Stimulated activated CD8-positive, alpha-beta memory T cell treated with anti-CD3 and anti-CD28 coated beads, Interleukin-12 subunit alpha, Interleukin-12 subunit beta, amount 100 ng/mL, for 1 hour (primary cell): ENCODE measurements at places on chromosomes 6 and 20.

- no peak for DNase-seq
Observed at GRCh38 chr20:51258582-51259165, 235.8 kb upstream of the KCNG1 start.

DNA sequence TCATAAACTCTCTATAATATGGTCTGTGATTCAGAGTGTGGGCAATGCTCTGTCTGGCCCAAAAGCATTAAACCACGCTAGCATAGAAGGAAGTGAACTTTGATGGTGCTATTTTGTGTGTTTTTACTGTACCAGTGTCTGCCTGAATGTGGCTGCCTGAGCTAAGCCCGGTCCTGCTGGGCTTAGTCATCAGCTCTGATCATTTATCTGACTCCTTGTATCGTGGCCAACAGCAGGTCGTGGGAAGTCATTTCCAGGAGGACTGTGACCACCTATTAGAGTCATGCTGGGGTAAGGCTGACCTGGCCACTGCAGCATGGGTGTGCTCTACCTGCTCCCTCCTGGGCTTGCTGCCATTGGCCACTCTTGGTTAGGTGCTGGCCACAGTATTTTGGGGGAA lies 239.1 kb upstream of the CEP162 start:
- no peak for DNase-seq

DNA sequence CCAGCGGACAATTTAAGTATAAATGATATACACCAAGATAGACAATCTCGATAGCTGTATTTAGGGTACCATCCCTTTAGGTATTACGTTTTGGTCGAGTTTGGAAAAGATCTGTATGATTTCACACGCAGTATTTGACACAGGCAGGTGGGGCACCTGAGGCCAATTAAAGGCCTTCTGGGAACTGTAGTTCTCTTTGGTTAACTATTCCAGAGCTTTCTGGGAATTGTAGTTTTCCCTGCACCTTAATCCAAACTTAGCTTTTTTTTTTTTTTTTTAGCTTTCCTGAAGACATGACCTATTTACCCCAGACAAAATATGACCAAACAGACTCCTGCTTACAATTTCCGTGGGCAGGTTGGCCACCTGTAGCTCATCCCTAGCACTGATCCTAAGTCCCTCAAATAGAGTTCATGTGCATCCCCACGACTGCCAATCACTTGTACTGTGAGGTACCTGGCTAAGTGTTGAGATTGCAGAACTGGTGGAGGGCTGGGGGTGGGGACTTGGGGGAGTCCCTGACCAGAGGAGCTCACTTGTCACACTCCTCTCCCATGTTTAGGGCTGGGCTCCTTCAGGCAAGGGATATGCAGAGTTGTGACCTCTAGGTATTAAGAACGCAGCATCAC lies 999 bp upstream of the EHMT2 start:
- DNase-seq = no peak

DNA sequence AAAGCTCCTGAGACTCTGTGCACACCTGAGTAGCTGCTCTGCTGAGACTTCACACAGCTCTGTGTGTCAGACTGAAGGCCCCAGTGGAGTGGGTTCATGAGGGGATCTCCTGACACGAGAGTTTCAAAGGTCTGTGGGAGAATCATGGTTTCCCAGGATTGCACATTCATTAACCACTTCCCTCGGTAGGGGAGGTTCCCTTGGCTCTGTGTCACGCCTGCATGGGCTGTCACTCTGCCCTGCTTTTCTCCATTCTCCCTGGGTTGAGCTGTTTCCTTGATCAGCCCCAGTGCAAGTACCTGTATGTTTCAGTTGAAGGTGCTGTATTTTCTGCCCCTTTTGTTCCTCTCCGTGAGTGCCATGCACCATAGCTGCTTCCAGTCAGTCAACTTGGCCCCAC lies 236.9 kb downstream of the EPM2A start:
- no peak for DNase-seq

DNA sequence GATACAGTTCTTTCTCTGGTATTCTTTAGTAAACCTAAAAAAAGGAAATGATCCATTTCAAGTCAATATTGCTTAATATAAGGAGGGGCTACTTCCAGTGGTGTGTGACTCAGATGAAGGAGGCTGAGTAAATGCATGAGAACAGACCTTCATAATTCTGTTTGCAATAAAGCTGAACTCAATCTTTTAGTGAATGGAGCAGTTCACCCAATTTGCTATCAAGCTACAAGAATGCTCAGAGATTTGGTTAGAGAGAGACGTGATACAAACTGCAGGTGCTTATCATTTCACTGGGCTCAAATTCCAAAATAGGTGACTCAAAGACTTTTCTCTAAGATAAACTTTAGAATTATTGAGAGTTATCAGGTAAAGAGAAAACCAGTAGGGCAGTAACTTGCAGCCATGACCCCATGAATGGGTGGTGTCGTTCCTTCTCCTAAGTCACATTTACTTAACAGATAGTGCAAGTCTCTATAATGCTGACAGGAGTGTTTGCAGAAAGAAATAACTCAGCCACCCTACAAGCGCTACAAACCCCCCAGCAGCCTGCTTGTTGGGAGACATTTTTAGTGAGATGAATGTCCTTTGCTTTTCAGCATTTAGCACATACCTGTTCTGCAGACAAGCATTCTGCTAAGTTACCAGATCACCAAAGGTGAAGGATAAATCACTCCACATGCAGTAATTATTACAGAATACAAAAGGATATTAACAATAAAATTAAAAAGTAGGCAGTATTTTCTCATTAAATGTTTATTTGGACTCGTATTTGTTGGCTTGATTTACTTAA lies 16.4 kb upstream of the BLOC1S5 start:
- DNase-seq = no peak

DNA sequence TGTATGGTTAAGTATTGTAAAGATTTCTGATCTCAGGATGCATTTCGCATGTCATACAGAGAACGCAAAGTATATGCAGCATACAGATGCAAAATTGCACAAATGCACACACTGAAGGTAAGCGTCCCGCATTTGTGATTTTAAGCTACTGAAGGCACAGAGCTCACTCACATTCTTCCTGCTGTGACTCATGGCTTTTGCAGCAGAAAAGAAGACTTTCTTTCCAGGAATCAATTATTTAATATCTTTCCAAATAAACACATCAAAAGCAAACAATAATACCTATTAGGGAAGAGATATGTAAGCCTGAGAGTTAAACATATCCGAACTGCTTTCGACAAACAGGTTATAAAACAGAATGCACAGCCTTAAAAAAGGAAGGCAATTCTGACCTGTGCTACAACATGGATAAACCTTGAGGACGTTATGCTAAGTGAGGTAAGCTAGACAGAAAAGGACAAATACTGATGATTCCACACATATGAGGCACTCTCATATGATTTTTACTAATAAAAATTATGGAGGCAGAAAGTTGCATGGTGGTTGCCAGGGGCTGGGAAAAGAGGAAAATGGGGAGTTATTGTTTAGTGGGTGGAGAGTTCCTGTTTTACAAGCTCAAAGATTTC lies 109.0 kb downstream of the TFAP2A start:
- DNase-seq = no peak

DNA sequence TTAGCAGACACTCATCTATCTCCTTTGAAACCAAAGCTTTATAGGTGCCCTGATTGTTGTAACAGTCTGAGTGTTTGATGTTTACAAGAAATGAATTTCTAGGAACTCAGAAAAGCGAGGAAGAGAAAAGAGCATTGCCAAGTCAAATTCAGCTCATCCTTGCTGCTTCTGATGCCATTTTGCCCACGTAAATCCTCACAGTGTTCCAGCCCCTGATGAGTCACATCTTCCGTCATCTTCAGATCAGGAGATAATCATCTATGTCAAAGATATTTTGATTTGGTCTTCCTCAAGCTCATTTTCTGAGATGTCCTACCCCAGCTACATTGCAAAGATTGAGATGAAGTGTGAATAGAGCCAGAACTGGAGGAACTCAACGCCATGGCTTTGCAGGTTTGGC lies 426.2 kb downstream of the BMP2 start:
- no peak for DNase-seq

DNA sequence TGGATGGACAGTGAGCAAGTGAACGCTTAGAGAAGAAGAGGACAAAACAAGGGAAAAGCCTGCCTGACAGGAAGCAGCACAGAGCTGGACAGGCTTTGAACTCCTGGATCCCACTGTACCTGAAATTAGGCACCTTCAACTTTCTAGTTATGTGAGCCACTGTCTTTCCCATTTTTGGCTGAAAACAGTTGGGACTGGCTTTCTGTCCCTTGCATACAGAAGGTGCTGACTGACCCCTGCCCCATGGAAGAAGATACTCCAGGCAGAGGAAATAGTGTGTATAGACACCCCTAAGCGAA lies 122.8 kb downstream of the CEBPB start:
- DNase-seq = no peak

- no peak for DNase-seq
Observed at GRCh38 chr6:1255636-1256365, 56.1 kb upstream of the FOXQ1 start.

- no peak for DNase-seq
Observed at GRCh38 chr6:43703512-43704429, 16.2 kb upstream of the MRPS18A start.

DNA sequence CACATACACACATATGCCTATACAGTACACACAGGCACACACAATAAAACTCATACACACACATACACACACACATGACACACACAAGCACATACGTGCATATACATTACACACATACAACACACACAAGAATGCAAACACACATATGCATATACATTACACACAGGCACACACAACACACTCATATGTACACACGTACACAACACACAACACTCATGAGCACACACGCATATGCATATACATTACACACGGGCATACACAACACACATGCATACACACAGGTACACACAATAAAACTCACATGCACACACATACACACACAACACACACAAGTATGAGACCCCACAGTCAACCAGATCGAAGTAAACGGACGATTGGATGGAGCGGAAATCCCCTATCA lies 238.2 kb downstream of the ERMARD start:
- DNase-seq = no peak

DNA sequence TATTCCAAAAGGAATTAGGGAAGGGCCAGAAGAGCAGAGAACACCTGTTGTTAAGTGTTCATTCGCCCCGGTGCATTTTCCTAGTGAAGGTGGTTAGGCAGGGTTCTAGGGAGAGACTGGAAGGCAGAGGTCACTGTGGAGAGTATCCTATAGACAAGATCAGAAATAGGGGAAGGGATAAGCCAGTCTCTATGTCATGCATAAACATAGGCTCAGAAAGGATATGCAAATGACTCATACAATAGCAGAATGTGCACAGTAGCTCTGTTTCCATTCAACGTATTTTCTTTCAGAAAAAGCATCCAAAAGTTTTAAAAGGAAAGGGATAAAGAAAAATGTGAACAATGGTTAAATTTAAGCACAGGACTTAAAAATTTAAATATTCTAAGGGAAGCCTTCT lies 47.4 kb downstream of the BMP6 start:
- DNase-seq = no peak

- DNase-seq = no peak
Observed at GRCh38 chr6:113464960-113465359, 392.2 kb upstream of the MARCKS start.

DNA sequence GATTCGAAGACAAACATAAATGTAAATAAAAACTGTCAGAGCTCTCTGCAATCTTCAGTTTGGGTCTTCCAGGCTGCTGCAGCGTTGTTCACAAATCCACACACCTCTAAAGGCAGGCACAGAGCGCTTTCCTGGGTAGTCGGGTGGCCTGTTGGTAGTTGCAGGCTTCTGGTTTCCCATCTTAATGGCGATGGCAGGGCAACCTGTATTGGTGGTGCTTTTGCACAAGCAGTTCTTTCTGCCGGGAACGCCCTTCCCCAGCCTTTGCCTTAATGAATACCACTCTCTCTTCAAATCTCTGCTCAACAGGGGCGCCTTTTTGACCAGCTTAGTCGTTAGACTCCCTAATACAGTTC lies 723 bp upstream of the IFT52 start:
- no peak for DNase-seq

- no peak for DNase-seq
Observed at GRCh38 chr6:13282393-13283069, 45.8 kb downstream of the TBC1D7 start.

DNA sequence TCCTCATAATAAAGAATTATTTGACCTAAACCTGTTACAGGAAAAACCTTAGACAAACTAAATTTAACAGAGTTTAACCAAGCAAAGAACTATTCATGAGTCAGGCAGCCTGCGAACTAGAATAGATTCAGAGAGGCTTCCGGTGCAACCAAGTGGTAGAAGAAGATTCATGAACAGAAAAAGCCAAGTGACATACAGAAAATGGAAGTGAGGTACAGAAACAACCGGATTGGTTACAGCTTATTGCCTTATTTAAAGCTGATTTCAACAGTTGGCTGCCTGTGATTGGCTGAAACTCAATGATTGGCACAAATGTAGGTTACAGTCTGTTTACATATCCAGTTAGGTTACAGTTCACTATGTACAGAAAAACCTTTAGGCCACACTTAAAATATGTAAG lies 10.1 kb downstream of the PPP1R3G start:
- DNase-seq = no peak

- no peak for DNase-seq
Observed at GRCh38 chr6:98769546-98769945, 64.8 kb upstream of the POU3F2 start.

GRCh38 chr20:54431156-54431944 lies 44.0 kb upstream of the DOK5 start:
- DNase-seq = no peak

GRCh38 chr6:13453771-13454251 lies 33.6 kb downstream of the GFOD1 start:
- no peak for DNase-seq

GRCh38 chr6:11025921-11026635 lies 18.0 kb downstream of the ELOVL2 start:
- no peak for DNase-seq

DNA sequence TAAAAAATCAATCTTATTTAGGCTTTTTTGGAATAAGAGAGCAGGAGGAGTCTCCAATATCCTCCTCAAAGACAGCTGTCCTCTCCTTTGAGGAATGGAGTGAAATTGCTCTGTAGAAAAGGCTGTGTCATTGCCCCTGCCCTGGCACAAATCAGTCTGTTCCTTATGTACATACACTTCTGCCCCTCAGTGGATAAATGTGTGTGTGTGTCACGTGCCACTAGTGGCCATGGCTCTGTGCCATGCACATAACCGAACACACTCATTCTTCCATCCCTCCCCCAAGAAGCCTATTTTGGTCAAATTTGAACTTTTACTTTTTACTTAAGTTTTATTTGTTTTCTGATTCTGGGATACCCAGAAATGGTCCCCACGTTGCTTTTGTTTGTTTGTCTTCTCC lies 49.2 kb downstream of the ANKS1A start:
- DNase-seq = no peak

DNA sequence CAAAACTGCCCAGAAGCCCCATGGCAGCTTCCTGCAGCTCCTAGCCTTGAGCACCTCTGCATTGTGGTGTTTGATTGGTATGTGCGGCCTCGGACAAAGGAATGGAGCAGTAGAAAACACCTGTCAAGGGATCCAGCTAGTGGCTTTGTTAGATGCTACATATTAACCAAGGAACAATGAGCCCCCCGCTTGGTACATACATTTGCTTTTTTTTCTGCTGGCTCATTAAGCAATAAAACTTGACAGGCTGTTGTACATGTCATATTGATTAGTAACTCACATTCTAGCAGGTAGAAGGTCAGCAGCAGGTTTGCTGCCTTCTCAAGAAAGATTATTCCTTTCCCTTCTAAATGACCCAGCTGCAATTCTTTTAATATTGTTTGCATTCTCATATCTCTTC lies 937 bp downstream of the SPACA1 start:
- no peak for DNase-seq
